GM06990 (cell line): ENCODE measurements at places on chromosomes 12 and 14.

GRCh38 chr14:77024171-77024691, 4.3 kb downstream of the IRF2BPL start:
- no peak for DNase-seq

GRCh38 chr14:53542732-53543131, 389.6 kb upstream of the DDHD1 start:
- DNase-seq = no peak

GRCh38 chr12:55694651-55695050, 13.1 kb downstream of the ITGA7 start:
- DNase-seq = no peak

DNA sequence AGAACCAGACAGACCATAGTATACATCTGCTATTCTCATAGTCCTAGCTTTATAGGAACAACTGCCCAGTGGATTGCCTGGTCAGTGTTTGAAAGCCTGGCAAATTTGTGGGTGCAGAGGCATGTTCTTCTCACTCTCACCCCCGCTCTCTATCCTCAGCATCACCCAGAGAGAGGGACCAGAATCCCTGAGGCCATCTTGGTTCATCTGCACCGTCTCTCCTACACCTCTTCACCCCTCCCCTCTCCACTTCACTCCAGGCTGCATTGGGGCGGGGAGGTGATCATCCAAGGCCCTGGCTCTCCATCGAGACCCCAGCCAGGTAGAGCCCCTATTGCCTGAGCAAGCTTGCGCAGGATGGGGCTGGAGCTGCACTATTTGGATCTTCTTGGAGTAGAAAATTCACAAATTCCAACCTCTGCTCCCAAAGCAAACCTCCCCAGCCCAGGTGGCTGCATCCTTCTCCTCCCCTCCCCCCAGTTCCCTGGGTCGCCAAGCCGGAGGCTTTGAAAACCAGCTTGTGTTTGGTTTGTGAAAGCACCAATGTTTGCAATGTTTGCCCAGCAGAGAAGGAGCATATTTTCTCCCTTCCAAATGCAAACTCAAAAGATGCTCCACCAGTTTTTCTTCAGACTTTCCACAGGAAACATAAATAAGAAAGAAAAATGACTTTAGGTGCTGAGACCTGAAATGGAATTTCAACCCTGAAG, 18.6 kb upstream of the COL2A1 start:
- no peak for DNase-seq

DNA sequence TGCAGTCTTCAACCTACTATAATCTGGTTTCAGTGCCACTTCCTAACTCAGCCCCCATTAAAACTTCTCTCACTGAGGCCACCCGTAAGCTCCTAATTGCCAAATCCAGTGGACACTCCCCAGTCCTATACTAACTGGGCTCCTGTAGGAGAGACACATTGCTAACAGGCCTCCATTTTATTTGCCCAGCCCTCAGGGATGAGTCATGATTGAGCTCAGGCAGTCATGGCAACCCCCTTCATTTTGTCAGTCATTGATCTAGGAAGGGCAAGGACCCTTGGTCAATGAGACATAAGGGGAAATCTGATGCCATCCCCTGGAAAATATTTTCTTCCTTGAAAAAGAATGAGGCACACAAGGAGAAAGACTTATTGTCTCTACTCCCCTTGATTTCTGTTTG, 70.1 kb upstream of the HIF1A start:
- DNase-seq = no peak

DNA sequence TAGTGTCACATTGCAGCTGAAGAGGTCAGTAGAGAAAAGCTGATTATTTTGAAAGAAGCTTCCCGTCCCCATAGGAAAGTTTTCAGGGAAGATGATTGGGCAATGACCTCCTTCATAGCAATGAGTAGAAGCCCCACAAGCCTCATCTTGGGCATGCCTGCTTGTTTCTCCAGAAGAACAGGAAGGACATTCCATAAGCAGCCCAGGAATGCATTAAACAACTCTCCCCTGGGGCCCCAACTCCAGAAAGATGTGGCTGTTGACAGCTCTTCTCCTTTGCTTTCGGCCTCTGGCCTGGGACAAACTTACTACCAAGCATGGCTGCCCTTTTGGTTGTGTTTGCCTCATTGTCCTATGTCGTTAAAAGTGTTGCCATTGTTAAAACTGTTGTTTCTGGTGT, 5.7 kb upstream of the VDR start:
- no peak for DNase-seq

DNA sequence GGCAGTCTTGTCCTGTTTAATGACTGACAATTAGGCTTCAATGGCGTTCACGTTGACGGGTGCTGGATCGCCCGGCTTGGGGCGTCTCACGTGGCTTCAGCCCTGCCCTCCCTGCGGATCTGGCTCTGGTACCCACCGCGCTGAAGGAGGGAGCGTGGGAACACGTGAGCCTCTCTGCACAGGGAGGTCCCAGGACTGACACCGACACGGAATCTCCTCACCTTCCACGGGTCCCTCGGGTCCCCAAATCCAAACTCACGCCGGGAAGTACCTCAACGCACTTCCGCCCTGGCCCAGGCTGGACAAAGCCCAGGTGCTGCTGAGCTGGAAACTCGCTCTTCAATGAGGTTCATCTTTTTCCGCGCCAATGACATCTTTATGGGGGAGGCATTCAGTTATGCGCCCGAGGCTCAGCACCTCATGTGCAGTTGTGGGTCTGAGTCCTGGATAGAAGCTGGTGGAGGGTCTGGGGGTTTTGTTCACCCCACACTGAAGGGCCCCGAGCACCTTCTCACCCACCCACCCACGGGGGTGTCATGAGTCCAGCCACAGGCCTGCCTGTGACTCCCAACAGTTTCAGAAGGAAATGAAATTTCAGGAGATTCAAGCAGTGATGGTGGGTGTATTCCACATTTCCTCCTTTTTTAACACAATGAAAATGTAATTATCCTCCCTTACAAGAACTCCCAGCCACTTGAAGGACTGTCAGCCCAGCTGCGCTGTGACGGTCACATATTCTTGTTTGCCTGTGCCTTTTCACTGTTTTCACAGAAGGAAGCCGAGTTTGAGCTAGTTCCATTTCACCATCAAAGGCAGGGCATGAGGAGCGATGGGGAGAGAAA, 251.7 kb upstream of the SFSWAP start:
- DNase-seq = no peak

GRCh38 chr12:20272801-20273200, 95.5 kb upstream of the PDE3A start:
- DNase-seq = no peak

- DNase-seq = peak; percentile 59
Measured at GRCh38 chr12:14995583-14996425, 23.0 kb downstream of the PDE6H start.

GRCh38 chr12:53483225-53483978, 15.9 kb downstream of the MAP3K12 start:
- DNase-seq = no peak

DNA sequence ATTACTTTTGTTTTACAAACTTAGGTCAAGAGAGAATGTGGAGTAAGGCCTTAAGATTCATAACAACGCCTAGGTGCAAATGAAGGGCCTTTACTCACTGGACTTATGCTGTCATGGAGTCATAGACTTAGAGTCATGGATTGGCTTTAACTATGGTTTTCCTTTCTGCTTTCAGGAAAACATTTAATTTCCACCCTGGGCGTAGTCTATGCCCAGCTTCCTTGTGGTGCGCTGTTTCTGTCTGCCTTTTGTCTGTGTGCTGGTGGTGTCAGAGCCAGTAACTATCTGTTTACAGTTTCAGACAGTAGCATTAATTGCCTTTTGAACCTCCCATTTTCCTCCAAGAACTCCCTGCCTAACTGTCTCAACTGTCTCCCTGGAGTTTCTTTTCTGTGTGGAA, 31.8 kb upstream of the COX6A1 start:
- no peak for DNase-seq

- DNase-seq = no peak
Measured at GRCh38 chr12:9344541-9344940, 136.3 kb upstream of the PZP start.

DNA sequence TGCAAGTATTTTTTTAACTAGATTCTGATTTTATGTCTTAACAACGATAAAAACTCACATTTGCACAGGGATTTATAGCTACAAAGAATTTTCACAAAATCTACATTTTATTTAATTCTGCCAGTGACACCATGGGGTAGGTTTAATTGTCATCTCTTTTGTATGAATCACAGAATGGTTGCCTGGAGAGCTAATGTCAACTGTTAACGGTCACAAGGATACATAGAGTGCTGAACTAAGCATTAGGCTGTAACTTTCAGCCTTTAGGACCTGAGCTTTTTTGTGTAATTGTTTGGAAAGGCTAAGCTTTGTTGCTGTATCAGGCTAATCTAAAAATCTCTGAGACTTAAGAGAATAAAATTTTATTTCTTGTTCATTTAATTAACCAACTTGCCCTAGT, 465.3 kb upstream of the TBX3 start:
- DNase-seq = no peak
